ENCODE measurements at places on chromosomes 2 and 18.

DNA sequence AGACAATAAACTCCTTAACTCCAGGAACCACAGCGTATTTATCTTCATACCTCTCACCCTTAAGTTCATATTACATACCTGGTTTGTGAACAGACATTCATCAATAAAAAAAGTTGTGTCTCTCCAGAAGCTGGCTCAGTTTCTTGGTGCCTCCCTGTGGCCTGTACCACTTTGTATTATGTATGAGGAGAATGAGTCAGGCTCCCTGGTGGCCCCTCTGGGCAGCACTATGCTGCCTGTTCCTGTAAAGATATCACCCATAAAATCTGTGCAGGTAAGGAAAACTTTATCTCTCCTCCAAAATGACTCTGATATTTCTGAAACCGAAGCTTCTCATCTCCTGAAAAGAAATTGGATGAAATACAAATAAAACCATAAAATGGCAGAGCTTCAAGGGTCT, 198.4 kb upstream of the NT5C1B start:
- DNase-seq, result no peak

DNA sequence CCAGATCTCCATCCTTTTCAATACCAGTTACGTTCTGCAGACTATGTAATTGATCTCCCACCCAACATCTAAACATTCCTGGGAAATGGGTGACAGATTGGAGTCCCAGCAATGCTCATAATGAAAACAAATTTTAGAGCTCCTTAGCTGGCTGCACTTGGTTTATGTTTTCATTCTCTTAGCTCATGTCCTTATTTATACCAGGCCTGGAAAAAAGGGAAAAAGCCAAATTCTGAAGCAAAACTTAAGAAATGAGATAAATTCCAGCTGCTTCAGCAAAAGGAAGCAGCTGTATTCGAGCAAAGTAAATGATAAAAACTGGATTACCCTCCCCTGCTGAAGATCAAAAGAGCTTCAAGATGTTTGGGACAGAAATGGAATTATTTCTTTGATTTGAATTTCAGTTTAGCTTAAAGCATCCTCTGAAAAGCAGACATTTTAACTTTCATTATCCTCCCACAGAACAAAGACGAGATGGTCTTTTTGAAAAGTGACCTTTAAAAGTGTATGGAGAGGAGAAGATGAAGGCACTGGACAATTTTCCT, 196.5 kb upstream of the THUMPD2 start:
- no peak for DNase-seq

DNA sequence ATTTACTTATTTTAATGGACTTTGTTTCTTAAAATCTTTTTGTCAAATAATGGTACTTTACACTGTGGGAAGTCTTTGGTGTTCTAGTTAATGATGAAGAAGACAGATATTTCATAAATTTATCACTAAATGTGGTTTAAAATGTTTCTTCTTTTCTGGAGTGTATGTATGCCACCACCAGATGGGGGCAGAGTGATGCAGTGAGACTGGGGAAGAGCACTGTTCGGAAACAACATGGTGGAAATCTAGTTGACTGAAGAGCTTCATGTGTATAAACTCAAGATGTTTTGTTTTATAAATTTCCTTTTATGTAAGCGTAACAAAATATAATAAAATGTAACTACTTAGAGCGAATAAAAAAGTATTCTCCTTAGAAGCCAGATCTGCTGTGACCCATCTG, 195.1 kb downstream of the KCNE4 start:
- DNase-seq, result no peak

DNA sequence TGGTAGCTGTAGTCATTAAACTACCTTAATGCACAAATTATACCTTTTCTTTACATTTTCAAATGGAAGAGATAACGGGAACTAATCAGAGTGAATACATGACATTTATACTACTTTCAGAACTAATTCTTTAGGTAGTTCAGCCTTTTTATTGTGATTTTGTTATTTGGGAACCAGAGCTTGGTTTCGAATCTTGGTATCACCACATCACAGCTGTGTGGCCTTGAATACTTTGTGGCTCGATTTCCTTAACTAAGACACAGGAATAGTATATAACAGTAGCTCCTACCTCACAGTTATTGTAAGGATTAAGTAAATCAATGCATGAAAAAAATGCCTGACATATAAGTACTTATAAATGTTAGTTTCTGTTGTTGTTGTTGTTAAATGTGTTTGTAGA, 240.0 kb downstream of the WDR7 start:
- no peak for DNase-seq

GRCh38 chr2:112662704-112663103, 17.0 kb downstream of the SLC20A1 start:
- no peak for DNase-seq

- DNase-seq, result no peak
Measured at GRCh38 chr2:178295115-178295514, 100.8 kb downstream of the OSBPL6 start.

DNA sequence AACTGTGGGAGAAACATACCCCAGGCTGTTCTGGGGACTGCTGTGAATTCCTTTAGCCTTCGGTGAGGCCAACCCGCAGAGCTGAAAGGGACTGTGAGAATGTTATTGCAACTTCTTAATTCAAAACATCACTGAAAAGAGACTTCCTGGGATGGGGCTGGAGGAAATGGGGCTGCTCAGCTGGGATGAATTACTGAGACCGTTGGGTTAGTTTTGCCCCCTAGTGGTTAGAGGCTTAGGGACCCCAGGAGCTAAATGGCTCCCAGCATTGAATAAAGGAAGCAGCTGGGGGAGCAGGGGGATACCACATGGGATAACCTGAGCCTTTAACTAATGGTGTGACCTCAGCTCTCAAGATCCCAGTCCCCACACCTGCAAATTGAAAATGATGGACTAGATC, 941.1 kb upstream of the FANCL start:
- DNase-seq, result peak; percentile 4

DNA sequence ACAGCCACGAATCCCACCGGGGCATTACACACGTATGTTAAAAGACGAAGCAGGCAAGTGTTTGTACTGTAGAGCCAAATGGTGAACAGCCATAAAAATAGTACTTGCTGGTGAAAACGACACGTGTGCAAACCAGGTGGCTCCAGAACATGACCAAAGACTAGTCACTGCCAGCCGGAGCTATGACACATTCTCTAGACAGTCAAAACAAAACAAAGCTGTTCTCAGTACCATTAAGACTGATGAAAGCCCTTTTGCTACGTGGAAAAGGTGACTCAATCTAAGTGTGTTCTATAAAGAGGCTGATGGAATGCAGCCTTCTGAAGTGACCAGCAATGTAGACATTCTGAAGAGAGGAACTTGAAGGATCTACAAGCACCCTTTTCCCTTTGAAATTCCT, 367.7 kb upstream of the NETO1 start:
- DNase-seq, result no peak

Data from GDM1 (cell line).